Choroid plexus epithelial cell (primary cell): ENCODE measurements at places on chromosomes 7 and 10.
A peak's percentile ranks its signal among the peaks of the same experiment; 100 is the strongest.

GRCh38 chr7:41590986-41591385 is 111.9 kb downstream of the INHBA start:
- no peak for DNase-seq

GRCh38 chr7:46281071-46281470 is 360.0 kb upstream of the IGFBP3 start:
- DNase-seq = no peak

GRCh38 chr10:84328418-84329195 is at the start of gene CCSER2:
CCSER2 (plus strand) TSS chr10:84328589; CDS start chr10:84371053, 42,464 bp downstream.
- DNase-seq = no peak

DNA sequence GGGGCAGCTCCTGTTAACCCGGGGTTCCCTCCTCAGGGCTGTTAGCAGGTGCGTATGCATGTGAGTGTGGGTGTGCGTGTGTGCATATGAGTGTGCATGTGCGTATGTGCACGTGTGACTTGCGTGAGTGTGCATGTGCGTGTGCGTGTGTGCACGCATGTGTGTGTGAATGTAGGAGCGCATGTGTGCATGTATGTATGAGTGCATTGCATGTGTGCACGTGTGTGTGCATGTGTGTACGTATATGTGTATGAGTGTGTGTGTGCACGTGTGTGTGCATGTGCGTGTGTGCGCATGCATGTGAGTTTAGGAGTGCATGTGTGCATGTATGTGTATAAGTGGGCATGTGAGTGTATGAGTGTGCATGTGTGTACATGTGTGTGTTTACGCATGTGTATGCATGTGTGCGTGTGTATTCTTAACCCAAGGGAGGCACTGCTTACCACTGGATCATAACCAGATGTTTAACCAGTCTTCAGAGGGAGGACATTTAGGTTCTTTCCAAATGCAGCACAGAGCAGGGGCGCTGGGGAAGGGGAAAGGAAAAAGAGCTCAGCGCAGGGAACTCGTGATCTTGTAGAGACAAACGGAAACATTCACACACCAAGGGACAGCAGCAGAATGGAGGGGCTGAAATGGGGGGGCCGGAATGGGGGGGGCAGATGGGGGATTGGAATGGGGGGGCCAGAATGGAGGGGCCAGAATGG is 45.0 kb downstream of the PWWP2B start:
- DNase-seq = no peak

GRCh38 chr7:46143949-46144917 is 223.2 kb upstream of the IGFBP3 start:
- no peak for DNase-seq

- DNase-seq = no peak
Observed at GRCh38 chr10:530717-531116, 158.8 kb downstream of the DIP2C start.

GRCh38 chr10:46234431-46235060 is 52.3 kb upstream of the ANTXRL start:
- DNase-seq = no peak

DNA sequence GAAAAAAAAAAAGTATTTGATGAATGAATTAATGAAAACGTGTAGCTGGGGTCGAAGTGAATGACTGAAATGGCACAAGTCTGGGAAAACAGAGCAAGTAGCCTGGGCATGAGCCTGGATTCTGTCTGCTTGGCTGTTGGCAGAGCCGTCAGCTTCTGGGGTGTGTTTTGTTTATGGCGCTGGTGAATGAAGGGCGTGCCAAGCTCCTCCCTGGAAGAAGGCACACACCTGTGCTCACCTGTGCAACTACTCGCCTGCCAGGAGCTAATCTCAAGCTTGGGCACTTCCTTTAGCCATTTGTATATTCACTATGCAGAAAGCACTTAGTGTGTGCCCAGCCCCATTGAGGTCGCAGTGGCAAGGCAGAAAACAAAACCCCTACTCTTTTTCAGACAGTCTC is 74.1 kb downstream of the GTF2IRD1 start:
- no peak for DNase-seq

GRCh38 chr10:5833814-5834213 is 20.6 kb upstream of the GDI2 start:
- DNase-seq = no peak

DNA sequence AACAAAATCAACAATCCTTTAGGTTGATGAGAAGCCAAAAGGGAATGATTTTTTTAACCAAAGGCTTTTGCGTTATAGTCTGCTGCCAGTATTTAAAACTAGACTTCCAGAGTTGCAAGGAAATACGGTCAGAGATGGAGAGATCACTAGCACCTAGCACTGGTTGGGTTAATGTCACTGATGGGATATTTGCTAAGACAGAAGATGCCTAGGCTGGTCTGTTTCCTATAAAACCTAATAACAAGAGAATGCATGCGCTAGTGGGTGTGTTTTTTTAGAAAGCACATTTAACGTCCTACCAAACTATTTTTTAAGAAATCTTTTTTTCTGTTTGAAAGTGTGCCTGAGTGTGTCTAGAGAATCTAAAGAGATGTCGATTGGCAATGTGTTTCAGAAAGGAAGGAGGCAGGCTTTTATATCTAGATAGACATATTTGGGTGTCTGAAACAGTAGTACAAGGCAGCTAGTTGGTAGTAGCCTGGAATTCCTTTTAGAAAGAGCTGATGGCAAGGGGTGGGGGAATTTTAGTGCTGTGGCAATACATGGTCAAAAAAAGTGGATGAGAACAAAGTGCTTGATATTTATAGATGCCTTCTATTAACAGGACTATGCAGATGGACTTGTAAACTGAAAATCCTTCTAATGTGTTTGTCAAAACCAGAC is 863 bp downstream of the CALD1 start:
- no peak for DNase-seq

DNA sequence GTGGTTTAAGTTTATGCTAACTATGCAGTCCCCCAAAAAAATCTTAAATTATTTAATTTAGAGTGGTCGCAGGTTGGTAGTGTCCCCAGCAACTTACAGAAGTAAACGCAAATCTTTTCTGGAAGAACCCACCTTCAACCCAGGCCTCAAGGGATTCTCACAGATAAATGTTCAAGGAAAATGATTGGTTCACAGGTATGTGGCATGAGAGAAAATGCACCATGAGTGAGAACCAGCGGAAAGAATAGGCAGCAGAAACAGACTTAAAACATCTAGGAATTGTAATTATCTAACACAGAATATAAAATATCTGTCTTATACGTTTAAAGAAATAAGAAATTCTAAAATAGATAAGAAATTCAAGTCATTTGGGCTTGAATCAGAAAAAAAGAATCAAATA is 2.7 kb upstream of the CPA5 start:
- DNase-seq = no peak

DNA sequence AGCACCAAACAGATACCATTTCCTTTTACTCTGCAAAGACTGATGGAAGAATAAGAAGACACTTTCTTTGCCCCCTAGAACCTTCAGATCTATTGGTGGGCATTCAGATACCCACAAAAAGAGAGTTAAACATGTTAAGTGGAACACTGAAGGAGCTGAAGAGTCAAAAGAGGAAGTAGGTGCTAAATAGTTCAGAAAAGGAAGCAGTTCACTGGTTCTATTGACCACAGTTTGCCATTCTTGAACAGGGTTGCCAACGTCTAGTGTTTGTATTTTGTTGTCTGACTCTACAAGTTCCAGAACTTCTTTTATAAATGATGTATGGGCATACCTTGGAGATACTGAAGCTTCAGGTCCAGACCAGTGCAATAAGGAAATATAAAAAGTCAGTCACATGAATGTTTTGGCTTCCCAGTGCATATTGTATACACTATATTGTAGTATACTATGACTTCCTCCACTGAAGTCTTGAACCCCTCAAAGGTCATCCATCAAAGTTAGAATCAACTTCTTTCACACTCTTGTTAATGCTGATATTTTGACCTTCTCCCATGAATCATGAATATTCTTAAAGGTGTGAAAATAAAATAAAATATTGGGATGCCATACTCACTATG is 47.5 kb upstream of the AGR3 start:
- no peak for DNase-seq

GRCh38 chr7:20305726-20306125 is 25.0 kb upstream of the ITGB8 start:
- no peak for DNase-seq

- DNase-seq = no peak
Observed at GRCh38 chr7:156848979-156849378, 44.0 kb downstream of the LMBR1 start.

DNA sequence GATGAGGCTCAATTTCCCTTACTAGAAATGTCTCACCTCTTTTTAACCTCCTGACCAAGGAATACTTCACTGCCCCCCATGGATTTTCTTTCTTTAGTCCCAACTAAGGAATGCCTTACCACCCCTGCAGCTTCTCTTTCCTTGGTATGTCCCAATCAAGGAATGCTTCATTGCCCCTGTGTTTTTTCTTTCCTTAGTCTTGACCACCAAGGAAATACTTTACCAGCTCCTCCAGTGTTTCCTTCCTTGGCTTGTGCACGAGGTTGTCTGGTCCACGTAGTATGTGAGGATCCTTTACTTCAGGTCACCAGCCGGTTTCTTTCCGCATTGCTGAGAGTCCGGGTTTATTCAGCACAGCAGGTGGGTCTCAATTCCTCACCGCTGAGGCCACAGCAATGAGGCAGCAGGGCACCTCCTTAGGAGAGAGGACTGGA is 59.3 kb downstream of the CYP2C9 start:
- DNase-seq = no peak

DNA sequence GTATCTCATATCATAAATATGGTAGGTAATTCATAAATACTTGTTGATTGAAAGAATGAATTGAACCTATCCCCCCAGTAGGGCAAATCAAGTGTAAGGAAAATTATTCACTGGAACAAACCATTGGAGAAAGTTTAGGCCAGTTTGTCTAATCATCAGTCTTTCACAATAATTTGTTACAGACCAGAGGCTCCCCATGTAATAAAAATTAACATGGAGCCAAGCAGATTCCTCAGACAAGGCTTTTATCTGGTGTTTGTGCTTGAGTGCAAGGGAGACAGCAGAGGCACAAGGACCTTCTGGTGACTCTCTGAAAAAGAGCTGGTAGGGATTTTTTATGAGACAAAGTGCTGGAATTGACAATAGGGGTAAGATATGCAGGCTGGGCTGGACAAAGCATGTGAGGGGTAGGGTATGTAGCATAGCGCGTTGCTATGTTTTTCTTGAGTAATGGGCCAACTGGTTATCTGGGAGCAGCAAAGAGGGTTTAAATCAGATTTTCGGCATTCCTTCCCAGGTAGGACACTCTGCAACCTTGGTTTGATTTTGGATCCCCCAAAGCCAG is 7.8 kb upstream of the PANK1 start:
- DNase-seq = no peak

DNA sequence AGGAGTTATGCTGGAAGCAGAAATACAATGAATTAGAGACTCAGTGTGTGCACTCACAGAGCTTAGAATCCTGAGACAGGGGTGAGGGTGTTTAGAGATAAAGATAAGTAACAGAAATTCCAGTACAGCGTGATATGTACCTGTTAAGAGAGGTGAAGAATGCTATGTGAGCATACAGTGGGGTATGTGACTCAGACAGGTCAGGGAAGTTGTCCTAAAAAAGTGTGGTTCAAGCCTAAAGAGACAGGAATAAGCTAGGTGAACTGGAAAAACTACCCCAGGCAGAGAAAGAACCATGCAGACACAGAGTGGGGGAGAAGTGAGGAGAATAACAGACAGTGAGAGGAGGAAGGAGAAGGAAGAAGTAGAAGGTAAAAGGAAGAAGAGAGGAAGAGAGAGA is 8.6 kb downstream of the SMIM30 start:
- no peak for DNase-seq

GRCh38 chr10:23556727-23557440 is 118.0 kb downstream of the OTUD1 start:
- DNase-seq = peak; percentile 20

GRCh38 chr10:100072514-100072913 is 9.2 kb downstream of the CPN1 start:
- no peak for DNase-seq
